Activated CD4-positive, alpha-beta T cell treated with anti-CD3 and anti-CD28 coated beads, Interleukin-10, Interleukin-2, amounts not matched to agents 100 ng/mL and 50 ng/mL, durations not matched to agents 16 hours and 8 hours (primary cell): ENCODE measurements at places on chromosomes 5 and 9.

GRCh38 chr9:4320021-4320420, 20.2 kb upstream of the GLIS3 start:
- DNase-seq, result no peak

GRCh38 chr5:156391139-156391538, 64.2 kb downstream of the SGCD start:
- DNase-seq, result no peak

- no peak for DNase-seq
These were observed 22.6 kb upstream of the CSF1R start for GRCh38 chr5:150108711-150109514.

DNA sequence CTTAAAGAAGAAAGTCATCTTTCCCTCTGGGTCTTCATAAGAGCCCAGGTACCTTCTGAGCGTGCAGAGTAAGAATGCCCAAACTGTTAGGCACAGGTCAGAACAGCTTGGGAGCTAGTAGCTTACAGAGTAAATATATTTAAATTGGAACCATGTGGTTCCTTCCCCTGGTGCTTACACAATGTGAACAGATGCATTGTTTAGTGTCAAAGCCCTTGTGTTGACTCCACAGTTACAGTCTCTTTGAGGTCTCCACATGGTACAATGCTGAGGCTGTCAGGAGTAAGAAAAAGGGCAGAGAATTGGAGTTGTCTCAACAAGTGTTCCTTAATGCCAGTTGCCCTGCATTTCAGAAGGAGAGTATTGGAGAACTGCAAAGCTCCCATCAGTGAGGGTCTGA, 188.5 kb downstream of the PAPPA start:
- DNase-seq, result no peak

GRCh38 chr5:141778206-141778605, 96.2 kb upstream of the ARAP3 start:
- DNase-seq, result no peak

DNA sequence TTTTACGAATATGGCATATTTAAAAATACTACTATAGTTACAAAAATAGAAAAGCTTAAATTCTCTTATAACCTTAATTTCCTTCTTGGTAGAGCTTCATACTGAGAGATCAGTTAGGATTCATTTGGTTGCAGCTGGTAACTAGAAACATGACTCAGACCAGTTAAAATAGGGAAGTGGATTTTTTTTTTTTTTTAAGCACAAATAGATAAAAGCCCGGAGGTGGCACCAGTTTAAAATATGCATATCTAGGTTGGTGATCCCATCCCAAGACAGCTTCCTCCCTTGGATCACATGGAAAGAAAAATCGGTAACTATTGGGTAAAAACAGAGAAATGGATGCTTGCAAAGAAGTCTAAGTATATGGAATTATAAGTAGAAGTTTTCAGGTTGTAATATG, 1634.3 kb downstream of the MAT2B start:
- DNase-seq, result no peak

- no peak for DNase-seq
These were observed 361.8 kb downstream of the KDM4C start for GRCh38 chr9:7119612-7120011.

DNA sequence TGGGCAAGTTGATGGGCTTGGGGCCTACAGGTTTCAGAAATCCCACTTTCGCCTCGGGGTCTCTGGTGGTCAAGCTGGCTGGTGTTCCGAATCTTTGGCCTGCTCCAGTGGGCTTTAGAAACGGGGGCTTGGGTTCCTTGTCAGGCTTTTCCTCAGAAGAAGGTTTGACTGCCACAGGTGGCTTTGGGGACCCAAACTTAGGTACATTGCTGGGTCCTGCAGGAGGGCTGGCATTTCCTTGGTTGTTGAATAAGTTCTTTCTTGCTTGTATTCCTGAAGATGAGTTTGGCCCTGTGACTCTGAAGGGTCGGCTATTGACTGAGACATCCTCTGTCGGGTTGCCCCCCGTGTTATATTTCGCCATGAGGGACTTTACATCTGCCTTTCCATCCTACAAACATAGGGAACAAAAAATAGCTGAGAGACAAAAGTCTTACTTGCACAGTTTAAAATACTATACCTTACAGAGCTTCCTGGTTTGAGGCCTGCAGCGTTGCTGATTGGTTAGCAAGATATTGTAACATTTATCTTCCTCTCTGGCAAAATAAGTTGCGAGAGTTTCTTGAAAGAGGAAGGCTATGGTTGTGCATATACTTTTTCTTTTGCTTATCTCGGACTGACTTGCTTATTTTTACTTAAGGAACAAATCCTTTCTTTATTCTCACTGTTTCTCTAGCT, 16.6 kb downstream of the FYB1 start:
- peak; percentile 74 for DNase-seq

- DNase-seq, result no peak
These were observed 2.7 kb downstream of the ENHO start for GRCh38 chr9:34520096-34520495.

- DNase-seq, result peak; percentile 64
These were observed 69.3 kb downstream of the HSD17B3 start for GRCh38 chr9:96232539-96233241.

DNA sequence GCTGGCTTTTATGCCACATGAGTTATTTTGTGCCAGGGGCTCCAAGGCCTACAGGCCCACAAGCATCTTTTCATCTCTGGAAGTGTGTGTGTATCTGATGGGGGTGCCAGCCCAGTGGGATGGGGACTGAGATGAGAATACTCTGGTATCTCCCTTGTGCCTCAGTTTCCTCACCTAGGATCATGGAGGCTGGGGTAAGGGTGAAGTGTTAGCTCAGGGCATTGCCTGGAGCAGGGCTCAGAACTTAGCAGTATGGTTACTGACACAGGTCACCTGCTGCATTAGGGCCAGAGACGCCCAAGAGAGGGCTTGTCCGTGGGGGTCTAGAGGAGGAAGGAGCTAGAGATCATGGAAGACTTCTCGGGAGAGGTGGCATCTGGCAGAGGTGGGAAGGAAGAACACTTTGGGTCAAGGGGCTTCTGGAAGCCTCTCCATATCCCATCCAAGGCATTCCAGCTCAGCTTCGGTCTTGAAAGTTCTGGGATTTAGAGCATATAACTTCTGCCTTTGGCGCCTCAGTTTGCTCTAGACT, 742 bp upstream of the WNK2 start:
- no peak for DNase-seq

- DNase-seq, result no peak
These were observed 38.8 kb upstream of the SEMA6A start for GRCh38 chr5:116613445-116613844.

GRCh38 chr5:137146402-137146890, 352.7 kb downstream of the SPOCK1 start:
- no peak for DNase-seq

- no peak for DNase-seq
These were observed 24.2 kb upstream of the NREP start for GRCh38 chr5:111781200-111781599.

DNA sequence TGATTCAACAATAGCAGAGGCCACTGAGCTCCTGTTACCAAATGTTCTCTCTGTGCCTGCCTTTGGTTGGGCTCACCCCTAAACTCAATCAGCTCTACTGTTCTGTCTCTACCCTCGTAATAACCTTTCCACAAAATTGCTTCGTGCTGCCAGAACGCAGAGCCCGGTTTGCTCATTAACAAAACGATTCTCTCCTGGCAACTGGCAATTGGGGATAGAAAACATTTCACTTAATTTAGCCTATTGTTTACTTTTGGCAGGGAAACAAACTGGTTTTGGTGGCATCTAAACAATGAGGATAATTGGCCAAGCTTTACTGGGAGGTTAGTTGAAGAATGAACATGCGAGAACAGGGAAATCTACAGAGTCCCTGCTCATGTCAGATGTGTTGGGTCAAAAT, 56.6 kb downstream of the SLC28A3 start:
- no peak for DNase-seq

GRCh38 chr5:166708291-166708690, 1583.2 kb upstream of the WWC1 start:
- no peak for DNase-seq

- DNase-seq, result no peak
These were observed 13.6 kb upstream of the ERAP1 start for GRCh38 chr5:96821260-96821916.

DNA sequence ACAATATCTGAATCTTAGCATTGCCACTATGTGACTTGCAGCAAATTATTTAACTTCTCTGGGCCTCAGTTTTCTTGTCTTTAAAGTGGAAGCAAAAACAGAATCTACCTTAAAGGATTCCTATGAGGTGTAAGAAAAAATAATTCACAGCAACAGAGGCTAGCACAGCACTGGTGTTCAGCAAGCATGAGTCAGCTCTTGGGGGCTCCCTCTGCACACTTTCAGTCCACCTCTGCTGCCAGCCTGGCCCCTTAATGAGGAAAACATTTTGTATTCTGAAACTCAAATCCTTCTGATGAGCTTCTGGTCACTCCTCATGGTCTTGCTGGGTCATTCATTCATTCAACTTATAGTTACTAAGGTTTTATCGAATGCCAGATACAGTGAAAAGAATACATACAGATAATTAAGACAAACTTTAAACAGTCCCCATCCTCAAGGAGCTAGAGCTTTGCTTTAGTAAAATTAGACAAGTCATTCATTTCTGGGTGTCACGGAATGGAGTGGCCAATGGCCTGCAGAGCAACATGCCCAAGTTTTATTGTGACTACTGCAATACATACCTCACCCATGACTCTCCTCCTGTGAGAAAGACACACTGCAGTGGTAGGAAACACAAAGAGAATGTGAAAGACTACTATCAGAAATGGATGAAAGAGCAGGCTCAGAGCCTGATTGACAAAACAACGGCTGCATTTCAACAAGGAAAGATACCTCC, 26.8 kb upstream of the IQGAP2 start:
- no peak for DNase-seq

GRCh38 chr9:68505681-68506409, 34.8 kb downstream of the TMEM252 start:
- DNase-seq, result no peak

DNA sequence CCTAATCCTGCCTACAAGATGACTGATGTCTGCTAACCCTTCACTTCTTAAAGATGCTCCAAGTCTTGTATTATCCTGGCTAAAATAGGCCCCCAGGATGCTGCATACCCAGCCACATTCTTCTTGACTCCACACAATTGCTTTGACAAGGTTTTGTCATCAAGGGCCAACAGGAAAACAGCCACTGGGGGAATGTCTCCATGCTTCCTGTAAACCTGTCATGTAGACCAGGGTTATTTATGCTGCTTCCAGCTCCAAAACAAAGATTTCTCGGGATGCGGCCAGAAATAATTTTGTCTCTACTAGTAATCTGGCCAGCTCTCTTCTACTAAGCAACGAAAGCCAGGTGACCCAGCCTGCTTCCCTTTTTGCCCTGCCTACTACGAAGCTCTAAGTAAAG, 53.8 kb downstream of the SHB start:
- DNase-seq, result no peak

- no peak for DNase-seq
These were observed 123.4 kb upstream of the MAN2A1 start for GRCh38 chr5:109566361-109566760.

DNA sequence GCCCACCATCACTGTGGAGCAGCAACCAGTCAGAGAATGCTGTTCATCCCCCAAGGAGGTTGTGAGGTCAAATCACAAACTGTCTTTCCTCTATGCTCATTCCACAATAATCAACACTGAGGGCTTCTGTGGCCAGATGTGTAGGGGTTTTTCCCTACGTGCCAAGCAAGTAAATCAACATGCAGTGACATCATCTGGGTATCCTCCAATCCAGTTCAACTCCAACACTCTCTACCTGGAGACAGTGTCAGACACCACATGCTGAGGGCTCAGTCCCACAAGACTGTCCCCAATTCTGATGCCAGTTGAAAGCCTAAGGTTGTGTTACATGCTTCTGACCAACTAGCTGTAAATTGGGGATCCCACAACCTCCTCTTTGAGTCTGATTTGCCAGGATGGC, 57.3 kb upstream of the DMRT1 start:
- no peak for DNase-seq

GRCh38 chr9:116389541-116390302, 236.1 kb downstream of the PAPPA start:
- no peak for DNase-seq

DNA sequence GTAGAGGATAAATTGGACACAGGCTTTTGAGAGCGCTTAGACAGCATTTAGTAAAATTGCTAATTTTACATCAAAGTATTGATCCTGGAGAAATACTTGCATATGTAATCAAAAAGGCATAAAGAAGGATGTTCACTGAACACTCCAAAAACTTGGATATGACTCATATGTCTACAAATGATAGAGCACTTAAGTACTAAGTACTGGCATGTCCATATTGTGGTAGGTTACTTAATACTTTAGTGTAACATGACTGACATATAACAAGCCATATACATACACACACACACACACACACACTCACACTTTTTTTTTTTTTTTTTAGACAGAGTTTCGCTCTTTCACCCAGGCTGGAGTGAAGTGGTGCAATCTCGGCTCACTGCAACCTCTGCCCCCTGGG, 361.9 kb downstream of the ARHGEF28 start:
- no peak for DNase-seq

DNA sequence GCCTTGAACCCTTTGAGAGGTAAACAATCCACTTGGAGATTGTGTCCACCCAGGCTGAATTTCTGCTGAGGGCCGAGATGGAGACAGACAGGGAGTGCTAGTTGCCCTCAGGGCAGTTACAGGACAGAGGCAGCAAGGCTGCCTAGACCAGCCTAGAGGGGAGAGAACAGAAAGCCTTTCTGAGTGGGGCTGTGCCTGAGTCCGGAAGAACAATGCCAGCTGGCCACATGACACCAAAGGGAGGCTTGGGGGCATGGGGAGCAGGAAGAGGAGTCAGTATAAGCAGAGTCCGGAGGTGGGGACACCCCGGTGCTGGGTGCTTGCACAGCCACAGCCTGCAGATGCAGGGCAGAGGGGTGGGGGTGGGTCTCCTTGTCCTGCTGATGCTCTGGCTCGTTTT, 145.7 kb downstream of the CFAP90 start:
- DNase-seq, result no peak
